ENCODE measurements at places on chromosomes 3 and 15.

- no peak for DNase-seq
These were observed 719.6 kb upstream of the NR2F2 start for GRCh38 chr15:95610945-95611344.

DNA sequence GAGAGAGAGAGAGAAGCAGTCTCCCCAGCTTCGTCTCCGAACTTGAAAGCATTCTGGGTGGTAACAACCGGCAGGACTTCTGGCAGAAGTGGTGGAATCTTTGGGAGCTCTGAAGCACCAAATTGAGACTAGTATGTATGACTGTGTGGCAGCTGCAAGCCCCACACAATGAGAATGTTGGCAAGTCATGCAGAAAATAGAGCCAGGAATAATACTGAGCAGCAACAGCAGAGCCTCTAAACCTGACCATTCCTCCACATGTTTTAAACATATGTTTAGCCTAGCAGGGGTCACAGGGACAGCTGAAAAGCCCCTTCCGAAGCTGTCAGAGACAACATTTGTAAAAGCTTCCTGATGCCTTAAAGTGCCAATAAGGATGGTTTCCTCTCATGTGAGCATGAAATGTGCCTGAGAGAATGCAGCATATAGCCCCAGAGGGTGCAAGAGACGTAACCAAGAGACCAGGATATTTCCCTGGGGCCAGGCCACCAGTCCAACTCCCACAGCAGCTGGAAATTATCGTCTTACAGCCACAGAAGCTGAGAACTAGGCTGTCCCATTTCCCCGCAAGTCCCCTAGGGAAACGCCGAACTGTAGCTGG is 178.6 kb upstream of the CCDC54 start:
- DNase-seq = no peak

GRCh38 chr15:68081869-68082505 is 27.9 kb downstream of the PIAS1 start:
- no peak for DNase-seq

DNA sequence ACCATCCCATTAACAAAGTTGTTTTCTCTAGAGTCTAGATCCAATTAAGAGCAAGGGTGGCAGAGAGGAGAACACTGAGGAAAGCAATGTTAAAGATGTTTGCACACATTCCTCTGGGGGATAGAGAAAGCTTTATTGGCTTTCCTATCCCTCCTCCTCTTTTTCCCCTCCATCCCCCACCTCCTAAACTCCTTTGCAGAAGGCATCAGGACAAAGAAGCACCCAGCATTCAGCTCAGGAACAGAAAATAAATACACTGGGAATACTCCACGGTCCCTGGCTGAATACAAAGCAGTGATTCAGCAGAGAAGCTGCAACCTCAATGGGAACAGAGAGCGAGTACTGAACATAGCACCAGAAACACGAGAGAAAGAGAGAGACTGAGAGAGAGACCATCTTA is 21.9 kb downstream of the LSAMP start:
- no peak for DNase-seq

DNA sequence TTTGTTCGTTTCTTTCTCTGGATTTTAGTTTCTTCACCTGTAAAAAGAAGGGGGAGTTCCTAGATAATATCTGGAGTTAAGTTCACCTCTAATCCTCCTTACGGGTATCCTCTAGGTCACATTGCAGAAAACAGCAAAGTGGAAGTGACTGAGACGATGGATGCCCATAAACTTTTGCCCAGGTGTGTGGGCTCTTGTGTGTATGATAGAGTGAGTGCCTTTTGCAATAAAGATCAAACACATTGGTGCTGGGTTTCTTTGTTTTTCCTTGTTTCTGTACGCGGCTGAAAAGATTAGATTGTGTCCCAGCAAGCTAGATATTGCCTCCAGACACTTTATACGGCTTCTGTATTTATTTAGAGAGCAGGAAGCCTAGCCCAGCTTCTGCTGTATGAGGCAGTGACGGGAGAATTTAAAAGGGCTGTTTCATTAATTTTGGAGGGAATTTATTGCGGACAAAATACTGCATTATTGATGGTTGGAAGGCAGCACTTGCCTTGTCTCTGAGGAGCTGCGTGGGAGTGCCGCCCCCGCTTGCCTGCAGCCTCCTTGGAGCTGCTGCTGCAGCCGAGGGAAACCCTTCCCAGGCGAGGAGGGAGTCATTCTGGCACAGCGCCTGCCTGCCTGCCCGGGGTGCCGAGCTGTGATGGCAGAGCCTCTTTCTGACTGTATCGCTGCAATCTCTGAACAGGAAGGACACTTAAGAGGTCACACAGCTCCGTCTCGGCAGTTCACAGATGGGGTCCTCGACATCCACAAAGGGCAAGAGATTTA is 38.5 kb downstream of the PYDC2 start:
- DNase-seq = no peak

DNA sequence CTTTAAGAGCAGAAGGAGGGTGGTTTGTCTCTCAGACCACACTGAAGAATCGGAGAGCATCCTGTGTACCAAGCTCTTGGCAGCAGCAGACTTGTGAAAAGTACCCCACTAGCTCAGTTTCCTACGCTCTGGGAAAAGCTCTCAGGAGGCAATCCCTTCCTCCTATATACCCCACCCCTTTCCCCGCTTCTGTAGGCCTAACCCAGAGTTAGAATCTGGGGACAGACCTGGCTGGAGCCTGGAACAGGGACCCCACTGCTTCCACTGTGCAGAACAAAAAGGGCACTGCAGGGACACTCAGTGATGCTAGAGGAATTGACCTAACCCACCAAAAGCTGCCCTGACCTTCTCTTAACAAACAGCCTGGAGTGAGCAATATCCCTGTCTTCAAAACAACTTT is 70.0 kb upstream of the CCDC39 start:
- no peak for DNase-seq

- no peak for DNase-seq
These were observed 121.9 kb downstream of the CACNA1D start for GRCh38 chr3:53616321-53616720.

- DNase-seq = no peak
These were observed 115.9 kb downstream of the DCLK3 start for GRCh38 chr3:36648241-36649034.

DNA sequence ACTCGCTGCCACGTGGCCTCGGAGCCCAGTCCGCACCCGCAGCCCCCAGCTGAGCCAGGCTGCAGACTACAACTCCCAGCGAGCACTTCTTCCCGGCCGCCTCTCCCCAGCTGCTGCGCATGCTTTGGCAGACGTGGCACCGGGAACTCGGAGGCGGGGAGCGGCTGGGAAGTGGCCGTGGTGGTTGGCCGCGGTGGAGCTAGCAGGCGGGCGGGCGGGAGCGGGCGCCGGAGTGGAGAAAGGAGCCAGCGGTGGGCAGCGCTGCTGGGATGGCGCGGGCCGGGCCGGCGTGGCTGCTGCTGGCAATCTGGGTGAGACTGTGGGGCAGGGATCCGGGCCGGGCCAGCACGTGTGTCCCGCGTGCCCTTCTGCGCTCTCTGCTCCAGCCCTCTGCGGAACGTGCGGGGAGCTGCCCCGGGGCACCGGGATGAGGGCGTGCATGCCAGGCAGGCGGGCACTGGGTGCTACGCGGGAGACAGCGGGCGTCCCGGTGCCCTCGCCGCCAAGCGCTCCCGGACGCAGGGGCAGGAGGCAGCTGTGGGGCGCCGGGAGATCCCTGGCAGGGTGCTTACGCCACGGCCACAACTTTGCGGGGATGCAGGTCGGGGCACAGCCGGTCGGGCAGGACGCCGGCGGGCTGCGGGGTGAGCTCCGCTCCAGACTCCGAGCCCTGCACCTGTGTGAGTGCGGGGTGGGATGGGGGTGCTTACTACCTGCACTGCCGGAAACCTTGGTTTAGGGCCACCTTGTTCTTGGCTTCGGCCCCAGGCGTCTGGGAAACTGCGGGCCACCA is at the start of gene PDIA5:
Gene PDIA5, plus strand, starts transcription at position 130 of the 793 bp plus-strand sequence. Its CDS starts 140 bp downstream, at position 270.
- peak; percentile 18 for DNase-seq

- no peak for DNase-seq
These were observed 228.3 kb downstream of the CLSTN2 start for GRCh38 chr3:140163159-140163763.

GRCh38 chr15:58795825-58796224 is 24.7 kb downstream of the MINDY2 start:
- DNase-seq = no peak

GRCh38 chr3:82002491-82002890 is 241.0 kb upstream of the GBE1 start:
- DNase-seq = no peak

GRCh38 chr3:82157952-82158351 is 396.5 kb upstream of the GBE1 start:
- no peak for DNase-seq

DNA sequence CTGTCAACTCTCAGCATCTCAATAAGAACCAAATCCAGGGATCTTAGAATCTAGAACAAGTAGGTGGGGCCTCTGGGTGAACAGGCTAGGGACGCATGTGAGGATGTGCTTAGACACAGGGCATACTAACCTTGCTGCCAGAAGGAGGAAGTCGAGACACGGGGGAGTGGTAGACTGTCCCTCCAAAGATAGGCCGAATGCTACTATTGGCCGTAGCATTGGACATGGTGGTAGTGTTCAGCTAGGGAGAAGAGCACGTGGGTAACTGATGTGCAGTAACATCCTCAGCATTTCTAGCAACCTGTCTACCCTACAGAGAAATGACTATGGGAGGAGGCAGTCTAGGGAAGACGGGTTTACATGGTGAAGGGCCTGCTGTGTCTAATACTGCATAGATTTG is 15.6 kb downstream of the RCCD1 start:
- DNase-seq = no peak

DNA sequence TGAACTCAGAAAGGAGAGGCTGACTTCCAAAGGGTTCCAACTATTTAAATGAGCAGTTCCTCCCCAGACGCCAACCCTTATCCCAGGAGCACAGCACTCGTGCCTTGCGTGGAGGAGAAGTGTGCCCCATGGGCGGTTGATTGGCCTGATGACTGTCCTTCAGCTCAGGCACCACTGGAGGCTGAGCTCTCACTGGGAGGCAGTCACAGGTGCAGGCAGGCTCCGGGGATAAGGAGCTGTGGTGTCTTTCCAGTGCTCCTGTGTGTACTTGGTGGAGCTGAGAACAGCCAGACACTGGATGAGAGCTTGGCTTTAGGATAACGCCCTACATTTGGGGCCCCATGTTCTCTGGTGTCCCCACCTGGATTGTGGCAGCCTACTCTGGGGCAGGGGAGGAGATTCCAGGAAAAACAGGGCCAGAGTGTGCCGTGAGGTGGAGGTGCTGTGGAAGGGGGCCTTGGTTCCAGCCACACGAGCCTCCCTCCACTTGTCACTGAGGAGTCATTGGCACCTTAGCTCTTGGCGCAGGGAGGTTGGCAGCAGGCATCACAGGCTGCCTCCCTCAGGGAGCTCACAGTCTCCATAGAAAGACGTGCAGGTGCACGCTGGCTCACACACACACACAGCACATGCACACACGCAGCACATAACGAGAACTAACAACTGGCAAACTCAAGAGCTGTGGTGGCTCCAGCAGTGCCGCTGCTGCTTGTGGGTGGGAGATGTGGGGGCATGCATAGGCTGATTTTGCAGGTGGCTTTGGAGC is 22.7 kb upstream of the EPHB3 start:
- no peak for DNase-seq

DNA sequence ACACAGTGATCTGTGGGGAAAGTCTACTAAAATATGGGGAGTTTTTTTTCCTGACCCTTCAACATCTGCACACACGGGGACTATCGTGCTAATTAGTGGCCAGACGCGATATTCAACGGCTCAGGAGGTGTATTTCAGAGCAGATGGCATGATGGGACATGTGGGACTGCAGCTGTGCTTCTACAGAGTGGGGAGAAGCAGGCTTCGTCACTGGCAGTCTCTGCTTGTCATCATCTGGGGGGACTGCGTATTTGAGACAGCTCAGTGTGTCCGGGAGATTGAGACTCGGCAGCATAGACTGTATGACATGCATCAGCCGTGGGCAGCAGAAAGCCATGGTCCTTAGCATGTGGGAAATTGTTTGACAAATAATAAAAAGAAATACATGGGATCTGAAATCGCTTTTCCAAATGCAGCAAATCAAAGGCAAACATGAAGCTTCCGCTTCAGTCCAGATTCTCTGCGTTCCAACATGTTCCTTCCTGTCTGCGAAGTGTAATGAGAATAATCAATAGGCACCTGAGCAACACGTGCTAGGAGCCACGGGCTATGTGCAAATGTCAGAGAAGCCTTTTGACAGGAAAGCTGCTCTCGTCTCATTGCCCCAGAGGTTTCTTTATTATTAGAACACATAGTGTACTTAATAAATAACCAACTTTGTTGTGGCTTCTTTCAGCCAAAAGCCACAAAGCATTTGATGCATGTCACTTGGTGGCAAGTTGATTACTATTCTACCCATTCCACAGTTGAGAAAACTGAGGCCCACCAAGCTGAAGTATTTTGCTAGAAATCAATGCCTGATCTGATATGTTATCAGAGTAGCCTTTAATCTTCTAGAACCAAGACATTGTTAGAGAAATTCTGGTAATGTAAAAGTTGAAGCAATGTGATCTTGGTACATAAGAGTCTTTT is 276.3 kb downstream of the RYR3 start:
- no peak for DNase-seq

- no peak for DNase-seq
These were observed 198.2 kb upstream of the UBE2E2 start for GRCh38 chr3:23004971-23005370.

DNA sequence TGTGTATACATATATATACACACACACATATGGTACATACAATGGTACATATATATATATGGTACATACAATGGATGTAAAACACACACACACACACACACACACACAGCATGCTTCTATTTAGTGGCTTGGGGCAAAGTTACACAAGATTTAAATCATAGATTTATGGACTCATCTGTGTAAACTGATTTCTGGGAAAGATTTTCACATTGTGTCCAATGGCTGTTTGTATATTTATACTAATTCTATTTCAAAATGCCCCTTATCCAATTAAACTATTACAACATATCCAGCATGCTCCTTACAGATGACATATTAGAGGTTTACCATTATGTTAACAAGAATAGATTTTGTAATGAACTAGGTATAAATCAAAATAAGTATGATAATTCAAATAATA is 94.9 kb downstream of the ANO10 start:
- no peak for DNase-seq

DNA sequence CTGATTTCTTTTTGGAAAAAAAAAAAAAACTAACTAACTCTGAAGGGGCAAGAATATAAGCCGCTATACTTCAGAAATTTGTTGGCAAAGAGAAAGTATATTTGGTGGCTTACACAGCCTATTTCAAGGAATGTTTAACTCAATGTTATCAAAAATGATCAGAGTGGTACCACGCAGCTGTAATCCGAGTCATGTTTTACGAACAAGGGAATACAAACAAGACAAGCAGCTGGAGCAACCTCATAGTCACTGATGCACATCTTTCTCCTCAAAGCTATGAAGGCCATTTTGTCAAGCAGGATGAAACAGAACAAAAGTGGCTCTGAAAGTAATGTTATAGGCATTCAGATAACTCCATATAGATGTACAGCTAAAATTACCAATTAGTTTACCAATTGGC is 81.2 kb downstream of the SCAPER start:
- DNase-seq = no peak

GRCh38 chr3:111917300-111917699 is 58.2 kb downstream of the PHLDB2 start:
- no peak for DNase-seq

- DNase-seq = no peak
These were observed 31.1 kb downstream of the FAM174B start for GRCh38 chr15:92624401-92624991.

GRCh38 chr3:10116138-10116460 is 624 bp downstream of the BRK1 start:
- DNase-seq = no peak

Measured in cerebellar nuclear complex (tissue), 1 donor.